ENCODE measurements at places on chromosomes 6 and 20.
A peak's percentile ranks its signal among the peaks of the same experiment; 100 is the strongest.

- no peak for DNase-seq
Observed at GRCh38 chr6:90123831-90124230, 172.8 kb downstream of the BACH2 start.

DNA sequence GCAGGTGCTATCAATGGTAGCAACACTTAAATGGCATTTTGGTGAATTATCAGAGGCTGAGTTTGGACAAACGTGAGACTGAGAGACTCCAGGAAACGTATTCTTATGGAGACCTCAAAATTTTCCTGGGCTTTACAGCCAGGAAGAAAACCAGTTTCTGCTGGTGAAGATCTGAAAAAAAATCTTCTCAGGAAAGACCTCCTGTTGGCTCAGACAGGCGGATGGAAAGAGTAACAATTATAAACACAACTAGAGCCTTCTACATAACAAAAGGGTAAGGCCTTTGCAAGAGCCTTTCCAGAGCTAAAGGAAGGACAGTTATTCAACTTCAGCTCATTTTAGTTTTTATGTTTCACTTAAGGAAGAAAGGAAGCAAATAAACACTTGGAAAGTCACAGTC, 274.4 kb downstream of the THBS2 start:
- DNase-seq = no peak

GRCh38 chr6:70336996-70337742, 34.3 kb upstream of the COL9A1 start:
- DNase-seq = no peak

DNA sequence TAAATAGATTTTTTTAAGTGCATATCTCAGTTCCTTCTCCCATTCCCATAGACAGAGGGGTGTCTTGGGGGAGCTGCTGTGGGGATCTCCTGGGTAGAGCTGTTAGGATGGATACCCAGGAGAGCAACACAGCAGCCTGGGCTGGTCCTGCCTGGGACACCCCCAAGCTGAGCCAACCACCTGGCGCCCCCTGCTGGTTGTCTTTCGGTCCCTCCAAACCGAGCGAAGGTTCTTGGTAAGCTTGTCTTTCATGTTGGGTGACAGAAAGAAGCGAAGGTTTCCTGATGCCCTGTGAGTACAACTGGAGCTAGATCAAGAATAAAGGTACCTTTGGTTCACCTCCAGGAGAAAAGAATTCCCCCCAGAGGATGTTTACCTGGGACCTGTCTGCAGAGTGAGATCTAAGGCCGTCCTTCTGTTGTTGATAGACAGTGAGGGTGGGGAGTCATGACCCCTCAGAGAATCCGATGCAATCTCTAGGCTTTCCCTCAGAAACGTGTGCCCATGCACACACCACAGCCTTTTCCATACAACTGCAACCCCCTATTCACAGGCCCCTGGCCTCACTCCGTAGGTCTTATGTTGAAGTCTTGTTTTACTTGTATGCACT, 50.8 kb downstream of the SNX9 start:
- DNase-seq = peak; percentile 73

GRCh38 chr6:45625191-45625664, 247.5 kb upstream of the SUPT3H start:
- no peak for DNase-seq

DNA sequence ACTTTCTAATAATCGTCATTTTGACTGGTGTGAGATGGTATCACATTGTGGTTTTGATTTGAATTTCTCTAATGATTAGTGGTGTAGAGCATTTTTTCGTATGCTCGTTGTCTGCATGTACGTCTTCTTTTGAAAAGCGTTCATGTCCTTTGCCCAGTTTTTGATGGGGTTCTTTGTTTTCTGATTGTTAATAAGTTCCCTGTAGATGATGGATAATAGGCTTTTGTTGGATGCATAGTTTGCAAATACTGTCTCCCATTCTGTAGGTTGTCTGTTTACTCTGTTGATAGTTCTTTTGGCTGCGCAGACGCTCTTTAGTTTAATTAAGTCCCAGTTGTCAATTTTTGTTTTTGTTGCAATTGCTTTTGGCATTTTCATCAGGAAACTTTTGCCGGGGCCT, 32.3 kb upstream of the XRN2 start:
- DNase-seq = no peak

DNA sequence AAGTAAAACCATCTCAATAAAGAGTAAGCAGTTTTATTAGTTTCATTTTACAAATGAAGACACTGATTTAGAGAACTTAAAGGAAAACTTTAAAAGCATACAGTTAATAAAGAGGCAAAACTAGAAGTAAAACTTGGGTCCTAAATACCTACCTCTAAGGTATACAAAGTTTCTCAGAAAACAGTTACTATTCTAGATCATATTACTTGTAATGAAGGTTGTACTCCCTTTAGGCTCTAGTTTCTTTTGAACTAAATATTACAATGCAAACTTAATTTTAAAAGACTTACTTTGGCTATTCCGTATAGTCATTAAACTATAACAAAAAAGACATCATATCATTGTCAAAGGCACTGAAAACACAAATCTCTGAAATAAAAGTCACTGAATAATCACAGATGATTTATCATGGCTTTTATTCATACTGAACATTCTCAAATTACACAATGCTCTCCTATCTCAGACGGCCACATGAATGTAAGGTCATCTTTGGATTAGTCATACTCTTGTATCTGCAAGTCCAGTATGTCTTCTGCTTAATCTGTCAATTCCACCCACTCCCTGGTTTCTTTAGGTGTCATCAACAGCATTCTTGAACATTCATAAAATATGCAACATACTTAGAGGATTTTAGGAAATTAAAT, 361.6 kb upstream of the RUNX2 start:
- DNase-seq = no peak

GRCh38 chr6:63919556-63920110, 284.0 kb downstream of the PHF3 start:
- no peak for DNase-seq

- peak; percentile 26 for DNase-seq
Observed at GRCh38 chr20:58852543-58853271, at the start of gene GNAS. TSS of gene GNAS (plus strand) at chr20:58852716.

DNA sequence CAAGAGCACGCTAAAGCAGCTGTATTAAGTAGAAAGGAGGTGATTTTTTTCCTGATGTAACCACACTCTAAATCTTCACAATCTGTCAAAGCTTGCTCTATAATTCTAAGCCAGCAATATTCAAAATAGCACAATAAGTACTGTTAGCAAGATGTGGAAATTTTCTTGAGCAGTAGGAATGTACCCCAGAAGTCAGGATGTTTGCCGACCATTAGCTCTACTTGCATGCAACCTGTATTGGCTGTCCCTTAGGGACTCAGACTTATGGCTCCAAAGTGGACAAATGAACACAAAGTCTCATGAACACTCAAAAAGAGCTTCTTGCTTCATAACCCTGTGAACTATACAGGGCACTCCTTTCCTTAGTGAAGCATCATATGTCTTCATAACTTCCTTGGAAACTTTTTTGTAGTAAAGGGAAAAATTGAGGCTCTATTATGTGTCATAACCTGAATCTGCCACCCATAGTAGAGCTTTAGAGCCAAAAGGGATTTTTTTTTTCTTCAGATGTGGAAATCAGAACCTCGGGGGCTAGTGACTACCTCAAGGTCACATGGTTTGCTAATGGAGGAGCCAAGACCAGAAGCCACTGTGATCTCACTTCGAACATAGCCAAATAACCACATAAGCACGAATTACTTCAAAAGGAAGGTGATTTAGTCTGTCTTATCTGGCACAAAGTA, 54.5 kb downstream of the ADGRG6 start:
- DNase-seq = no peak

DNA sequence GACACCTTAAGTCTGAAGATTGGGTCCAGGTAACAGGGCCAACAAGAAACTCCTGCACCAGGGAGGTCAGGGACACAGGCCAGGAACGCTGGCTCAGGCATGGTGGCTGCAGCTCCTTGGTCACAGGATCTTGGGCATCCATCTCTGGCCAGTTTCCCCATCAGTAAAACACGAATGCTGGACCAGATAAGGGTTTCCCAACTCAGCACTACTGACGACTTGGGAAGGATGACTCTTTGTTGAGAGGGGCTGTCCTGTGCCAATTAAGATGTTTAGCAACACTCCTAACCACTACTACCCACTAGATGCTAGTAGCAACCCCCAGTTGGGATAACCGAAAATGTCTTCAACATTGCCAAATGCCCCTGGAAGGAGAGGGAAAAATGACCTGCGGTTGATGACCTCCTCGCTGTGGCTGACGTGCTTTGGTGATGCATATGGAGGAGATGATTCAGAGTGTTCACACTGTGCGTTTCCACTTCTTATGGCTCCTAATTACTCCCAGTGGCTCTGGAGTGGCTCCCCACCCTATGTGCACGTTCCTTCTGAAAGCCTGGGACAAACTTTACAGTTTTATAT, 261.9 kb downstream of the CDH26 start:
- no peak for DNase-seq

Data from stimulated activated CD8-positive, alpha-beta memory T cell treated with anti-CD3 and anti-CD28 coated beads, Interleukin-4, amount 100 ng/mL, for 24 hours (primary cell).